ENCODE measurements at places on chromosomes 16 and 17.
A peak's percentile ranks its signal among the peaks of the same experiment; 100 is the strongest.

DNA sequence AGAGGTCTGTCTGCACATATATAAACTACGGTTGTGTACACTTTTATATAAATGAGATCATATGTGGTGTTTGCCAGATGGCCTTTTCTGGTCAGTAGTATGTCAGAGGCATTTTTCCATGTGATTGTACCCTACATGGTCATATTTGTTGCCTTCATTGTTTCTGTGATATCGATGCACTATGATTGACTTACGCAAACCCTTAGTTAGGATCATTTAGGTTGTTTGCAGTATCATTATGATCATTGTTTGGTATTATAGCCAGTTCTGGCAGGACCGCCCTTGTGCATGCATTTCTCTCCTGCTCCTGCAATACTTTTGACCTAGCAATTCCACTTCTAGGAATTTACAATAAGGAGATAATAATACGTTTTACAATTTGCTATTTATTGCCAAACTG is 169.1 kb downstream of the MSI2 start:
- DNase-seq, result no peak

DNA sequence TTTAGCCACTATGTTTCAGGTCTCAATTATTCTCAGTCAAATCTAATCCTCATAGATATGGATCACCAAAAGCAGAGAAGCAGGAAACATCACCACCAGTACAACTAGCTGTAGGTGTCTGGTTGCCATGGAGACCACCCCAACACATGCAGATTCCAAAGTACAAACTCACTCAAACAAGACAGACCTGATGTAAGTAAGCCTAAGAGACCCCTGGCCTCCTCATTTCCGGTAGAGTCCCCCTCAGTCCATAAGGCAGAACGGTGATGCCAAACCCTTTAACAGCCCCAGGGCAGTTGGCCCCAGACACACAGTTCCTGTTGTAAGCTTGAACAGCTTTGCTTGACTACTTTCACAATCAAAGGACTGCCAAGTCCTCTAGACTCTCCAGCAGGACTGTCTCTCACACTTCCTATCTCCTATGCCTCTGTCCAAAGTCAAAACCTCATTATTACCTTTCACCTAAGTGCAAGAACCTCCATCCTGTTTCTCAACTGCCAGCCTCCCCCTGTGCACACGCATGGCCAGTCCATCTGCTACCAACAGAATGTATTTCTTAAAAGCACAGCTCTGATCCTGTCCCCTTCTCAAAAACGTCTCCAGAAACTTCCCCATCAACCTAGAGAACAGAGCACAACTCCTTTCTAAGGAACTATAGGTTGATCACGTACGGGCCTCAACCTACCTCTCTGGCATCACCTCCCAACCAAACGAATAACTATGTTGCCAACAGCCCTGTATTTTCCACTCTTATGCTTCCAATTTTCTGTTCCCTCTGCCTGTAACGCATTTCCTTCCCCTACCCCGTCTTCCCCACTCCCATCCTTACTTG is 23.9 kb downstream of the SLC39A11 start:
- no peak for DNase-seq

DNA sequence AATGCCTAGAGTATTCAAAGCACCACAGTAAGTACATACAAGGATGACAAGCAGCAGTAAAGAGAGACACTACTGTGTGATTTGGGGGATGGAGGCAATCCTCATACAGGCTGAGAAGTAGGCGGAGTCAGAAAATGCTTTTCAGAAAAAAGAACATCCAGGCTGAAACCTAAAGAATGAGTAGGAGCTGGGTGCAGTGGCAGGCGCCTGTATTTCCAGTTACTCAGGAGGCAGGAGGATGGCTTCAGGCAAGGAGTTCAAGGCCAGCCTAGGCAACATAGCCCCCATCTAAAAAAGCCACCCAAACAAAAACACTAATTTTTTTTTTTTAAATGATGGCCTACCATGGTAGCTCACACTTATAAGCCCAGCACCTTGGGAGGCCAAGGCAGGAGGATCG is 10.3 kb downstream of the KANSL1 start:
- no peak for DNase-seq

DNA sequence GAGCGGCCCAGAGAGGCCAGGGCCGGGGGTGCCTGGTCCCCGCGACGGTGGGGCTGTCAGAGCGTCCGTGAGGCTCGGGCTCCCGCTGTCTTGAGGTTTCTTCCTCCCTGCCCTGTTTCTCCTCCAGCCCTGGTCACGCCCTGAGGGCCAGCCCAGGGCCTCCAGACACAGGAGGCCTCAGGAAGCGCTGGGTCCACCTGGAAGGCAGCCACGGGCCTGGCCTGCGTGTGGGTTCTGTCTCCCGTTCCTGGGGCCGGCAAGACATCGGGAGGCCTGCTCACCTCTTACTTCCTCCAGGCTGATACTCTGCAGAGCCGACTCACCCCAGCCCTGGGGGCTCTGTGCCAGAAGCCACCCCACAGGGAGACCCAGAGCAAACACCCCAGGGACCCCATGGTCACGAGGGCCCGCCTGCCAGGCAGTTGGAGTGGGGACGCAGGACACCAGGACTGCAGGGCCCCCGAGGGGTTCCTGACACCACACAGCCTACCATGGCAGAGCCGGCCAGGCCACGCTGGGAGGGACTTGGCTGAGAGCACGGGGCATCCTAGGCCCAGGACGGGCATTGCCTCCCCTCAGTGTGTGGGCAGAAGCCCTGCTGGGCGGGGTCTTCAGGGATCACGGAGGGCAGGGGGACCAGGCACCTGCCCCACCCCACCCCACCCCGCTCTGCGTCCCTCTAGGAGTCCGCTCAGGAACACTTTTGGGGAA is 18.9 kb upstream of the CACNA1H start:
- no peak for DNase-seq

DNA sequence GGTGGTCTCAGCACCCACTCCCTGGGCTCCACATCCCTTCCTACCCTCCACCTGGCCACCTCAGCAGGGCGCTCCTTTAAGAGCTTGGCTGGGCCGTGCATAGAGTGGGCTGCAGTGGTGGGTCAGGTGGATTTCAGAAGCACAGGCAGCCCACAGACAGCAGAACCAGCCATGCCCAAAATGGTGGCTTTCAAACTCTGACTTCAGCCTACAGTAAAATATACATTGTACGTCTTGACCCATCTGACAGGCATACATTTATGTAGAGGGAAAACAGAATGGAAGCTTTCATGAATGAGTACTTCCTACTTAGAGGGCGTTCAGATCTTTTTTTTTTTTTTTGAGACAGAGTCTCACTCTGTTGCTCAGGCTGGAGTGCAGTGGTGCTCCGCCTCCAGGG is 26.0 kb upstream of the LASP1NB start:
- no peak for DNase-seq

DNA sequence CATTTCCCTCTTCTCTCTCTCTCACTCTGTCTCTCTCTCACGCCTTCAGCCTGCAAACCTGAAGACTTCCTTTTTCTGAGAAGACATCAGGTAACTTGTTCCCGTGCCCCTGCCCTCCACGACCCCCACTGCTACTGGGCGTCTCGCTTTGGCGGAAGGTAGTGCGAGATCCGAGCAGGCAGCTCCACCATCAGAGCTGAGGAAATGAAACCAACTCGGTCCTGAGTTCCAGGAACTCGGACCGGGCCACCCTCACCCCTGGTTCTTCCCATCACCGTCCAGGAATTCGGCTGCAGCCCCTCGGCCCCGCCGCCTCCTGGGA is 585 bp downstream of the MLKL start:
- no peak for DNase-seq

DNA sequence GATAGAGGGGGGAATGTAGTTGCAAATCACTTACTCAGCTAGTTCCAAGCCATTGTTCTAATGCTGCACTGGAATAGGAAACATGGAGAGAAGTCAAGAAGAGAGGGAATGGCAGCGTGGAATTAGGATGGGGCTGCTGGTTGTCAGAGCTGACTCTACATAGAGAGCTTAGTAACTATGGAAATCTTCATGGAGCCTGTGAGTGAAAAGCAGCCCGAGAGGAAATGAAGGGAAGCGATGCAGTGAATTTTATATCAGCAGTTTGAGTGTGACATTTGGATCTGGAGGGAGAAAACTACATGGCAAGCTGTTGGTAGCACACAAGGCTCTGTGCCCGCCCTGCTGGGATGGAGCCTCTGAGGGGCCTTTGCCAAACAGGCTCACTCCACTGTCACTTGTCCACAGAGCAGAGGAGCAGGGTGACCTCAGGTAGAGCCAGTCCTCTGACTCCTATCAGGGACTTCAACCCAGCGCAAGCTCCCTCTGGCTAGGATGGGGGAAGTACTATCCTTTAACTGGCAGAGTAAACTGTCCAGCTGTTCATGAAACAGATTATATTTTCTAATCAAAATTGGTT is 27.9 kb upstream of the PMFBP1 start:
- DNase-seq, result peak; percentile 31

- no peak for DNase-seq
Measured at GRCh38 chr17:2084766-2085647, 30.1 kb downstream of the HIC1 start.

DNA sequence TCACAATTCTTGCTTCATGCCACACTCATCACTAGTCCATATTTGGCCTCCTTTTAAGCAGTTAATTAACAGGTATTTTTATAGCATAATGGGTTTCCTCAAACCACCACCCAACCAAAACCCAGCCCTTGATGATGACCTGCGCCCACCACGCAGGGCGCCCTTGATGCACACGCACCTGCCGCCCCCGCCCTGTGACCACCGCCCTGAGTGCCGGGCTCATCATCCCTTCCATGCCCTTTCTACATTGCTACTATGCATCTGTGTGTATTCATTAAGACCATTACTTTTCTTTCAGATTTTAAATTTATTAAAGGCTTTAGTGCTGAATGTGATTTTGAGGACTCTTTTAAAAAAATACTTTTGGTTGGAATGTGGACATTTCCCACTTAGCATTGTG is 204.8 kb upstream of the CHMP6 start:
- no peak for DNase-seq

- no peak for DNase-seq
Measured at GRCh38 chr16:19850131-19850817, 34.4 kb downstream of the GPRC5B start.

DNA sequence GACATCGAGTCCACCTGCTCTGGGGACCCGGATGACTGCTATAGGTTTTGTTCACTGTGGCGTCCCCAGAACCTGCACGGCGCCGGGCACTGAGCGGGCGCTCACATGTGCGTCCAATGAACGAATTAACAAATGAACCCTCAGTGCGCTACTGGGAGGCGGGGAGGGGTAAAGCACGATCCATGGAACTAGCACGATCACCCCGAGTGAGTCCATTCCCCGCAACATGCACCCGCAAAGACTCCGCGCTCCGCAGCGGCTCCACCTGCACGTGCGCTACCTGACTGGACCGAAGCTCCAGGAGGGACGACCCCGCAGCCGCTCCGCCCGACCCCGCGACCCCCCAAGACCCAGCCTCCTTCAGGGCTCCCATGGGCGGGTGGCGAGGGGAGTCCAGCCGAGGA is 491 bp downstream of the TRAP1 start:
- DNase-seq, result no peak

DNA sequence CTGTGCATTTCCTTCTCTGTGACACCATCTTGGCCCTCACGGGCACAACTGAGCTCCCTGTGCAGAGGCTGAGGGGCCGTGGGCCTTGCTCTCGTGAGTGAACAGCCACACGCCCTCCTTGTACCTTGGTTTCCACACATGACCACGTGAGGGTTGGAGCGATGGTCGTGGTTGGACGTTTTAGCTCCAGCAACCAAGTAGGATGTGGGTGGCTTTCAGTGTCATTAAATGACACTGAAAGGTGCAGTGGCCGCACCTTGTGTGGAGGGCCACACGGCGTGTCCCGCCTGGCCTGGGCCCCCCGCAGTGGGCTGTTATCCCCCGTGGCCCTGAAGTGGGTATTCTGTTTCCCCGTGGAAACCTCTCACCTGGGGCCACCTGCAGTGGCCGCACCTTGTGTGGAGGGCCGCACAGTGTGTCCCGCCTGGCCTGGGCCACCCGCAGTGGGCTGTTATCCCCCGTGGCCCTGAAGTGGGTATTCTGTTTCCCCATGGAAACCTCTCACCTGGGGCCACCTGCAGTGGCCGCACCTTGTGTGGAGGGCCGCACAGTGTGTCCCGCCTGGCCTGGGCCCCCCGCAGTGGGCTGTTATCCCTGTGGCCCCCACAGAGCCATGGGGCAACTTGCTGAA is 28.2 kb downstream of the ACSF3 start:
- DNase-seq, result no peak

GRCh38 chr17:62807812-62808575 is at the start of gene MARCHF10:
Gene MARCHF10, minus strand, starts transcription at chr17:62808314. Its CDS starts 6,579 bp downstream, at chr17:62801735.
- DNase-seq, result no peak

GRCh38 chr16:19822533-19822932 is 62.1 kb downstream of the GPRC5B start:
- DNase-seq, result no peak

DNA sequence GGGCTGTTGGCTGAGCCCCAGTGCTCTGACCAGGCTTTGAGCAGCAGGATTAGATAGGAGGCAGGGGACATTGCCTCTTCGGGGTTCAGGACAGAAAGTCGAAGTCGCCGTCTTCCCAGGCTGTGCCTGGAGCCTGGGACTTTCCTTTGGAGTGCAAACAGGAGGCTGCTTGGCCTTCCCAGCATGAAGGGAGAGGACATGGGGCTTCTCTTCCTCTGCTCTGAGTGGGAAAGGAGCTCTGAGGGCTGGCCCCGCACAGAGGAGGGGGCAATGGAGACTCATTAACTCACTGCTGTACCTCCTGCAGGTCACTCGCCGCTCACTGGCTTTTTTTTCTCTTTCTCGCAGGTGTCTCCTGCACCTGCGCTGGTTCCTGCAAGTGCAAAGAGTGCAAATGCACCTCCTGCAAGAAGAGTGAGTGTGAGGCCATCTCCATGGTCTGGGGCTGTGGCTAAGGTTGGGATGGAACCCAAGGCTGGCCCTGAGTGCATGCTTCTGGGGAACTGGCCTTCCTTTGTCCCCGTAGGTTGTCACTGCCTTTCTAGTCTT is 642 bp downstream of the MT1F start:
- DNase-seq, result no peak

GRCh38 chr17:39701012-39701783 is 1.3 kb downstream of the ERBB2 start:
- no peak for DNase-seq

GRCh38 chr16:27639561-27640276 is 89.8 kb downstream of the KATNIP start:
- DNase-seq, result peak; percentile 79

- no peak for DNase-seq
Measured at GRCh38 chr17:49110509-49110908, 22.1 kb upstream of the B4GALNT2 start.

- DNase-seq, result no peak
Measured at GRCh38 chr17:41663451-41664171, 25.1 kb upstream of the EIF1 start.

- DNase-seq, result no peak
Measured at GRCh38 chr16:35308674-35309073, 1849.3 kb downstream of the TP53TG3F start.

- no peak for DNase-seq
Measured at GRCh38 chr17:9533441-9533840, 42.2 kb downstream of the STX8 start.

All from NCI-H1694 treated with DMSO at 0.1 percent for 48 hours (cell line).